ENCODE measurements at places on chromosomes 16 and 17.
A peak's percentile ranks its signal among the peaks of the same experiment; 100 is the strongest.

DNA sequence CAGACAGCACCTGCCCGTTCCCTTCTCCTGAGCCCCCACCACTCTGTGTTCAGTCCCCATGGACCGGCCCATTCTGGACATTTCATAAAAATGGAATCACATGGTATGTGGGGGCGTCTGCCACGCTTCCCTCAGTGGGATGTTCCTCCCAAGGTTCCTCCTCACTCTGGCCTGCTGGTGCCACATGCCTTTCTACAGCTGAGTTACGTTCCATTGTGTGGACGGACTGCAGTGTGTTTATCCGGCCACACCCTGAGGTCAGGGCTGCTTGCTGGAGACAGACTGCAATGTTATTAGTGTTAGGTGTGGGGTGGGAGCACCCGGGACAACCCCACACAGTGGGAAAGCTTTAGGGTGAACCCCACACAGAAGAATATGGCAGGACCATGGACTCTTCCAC, 5.9 kb upstream of the AATK start:
- DNase-seq: no peak

- no peak for DNase-seq
Measured at GRCh38 chr17:65984299-65984698, 207.6 kb downstream of the CEP112 start.

DNA sequence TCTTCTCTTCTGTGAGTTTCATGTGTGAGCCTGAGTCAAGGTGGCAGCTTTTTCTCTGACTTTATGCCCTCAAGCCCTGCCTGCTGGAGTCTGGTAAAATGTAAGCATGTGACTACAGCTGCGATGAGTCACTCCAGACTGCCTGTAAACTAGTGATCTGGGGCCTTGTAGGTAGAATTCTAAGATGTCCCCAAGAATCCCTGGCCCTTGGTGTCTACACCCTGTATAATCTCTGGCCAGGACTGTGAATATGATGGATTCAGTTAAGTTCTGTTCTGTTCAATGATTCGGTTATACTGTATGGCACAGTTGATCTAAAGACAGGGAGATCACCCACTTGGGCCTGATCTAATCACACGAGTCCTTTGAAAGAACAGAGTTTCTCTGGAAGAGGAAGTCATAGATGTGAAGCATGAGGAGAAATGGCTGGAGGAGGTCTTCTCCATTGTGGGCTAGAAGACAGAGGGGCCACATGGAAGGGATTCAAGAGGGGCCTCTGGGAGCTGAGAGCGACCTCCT, 29.8 kb downstream of the PRSS54 start:
- no peak for DNase-seq

DNA sequence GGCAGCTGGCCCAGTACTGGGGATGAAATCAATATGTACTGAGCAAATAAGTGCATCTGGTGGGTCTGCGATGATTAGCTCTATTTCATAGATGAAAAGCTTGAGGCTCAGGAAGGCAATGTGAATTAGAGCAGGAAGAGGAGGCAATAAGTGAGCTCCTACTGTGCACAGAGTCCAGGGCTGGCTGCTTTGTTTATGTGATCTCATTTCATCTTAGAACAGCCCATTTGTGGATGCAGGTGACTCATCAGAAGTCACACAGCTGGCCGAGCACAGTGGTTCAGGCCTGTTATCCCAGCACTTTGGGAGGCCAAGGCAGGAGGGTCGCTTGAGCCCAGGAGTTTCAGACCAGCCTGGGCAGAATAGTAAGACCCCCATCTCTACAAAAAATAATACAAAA, 7.1 kb downstream of the TMEM114 start:
- no peak for DNase-seq

DNA sequence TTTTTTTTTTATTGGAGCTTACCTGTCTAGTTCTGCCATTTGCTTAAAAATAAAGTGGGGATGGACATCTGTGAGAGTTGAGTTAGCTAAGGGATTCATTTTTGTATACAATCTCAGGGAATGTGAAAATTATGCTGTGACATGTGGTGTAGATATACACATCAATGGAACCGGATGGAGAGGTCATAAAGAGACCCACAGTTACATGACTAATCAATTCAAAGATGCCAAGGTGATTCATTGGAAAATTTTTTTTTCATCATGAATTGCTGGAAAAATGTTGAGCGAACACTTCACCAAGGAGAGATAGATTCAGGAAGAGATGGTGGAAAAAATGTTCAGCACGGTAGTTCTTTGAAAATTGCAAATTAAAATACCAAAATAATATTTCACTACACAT, 605.4 kb upstream of the KIF2B start:
- no peak for DNase-seq

DNA sequence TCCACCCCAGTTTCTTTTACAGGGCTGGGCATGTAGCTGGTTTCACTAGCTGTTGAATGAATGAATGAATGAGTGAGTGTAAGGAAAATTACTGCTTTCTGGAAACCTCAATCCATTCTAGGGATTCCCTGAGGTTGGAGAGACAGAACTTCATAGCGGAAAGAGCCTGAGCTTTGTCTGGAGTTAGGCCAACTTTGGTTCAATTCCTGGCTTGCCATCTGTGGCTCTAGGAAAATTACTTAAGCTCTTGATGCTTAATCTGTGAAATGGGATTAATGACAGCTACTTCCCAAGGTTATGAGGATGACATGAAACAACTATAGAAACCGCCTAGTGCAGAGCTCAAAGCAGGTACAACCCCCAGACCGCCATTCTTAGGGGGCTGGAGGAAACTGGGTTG, 76.3 kb upstream of the AXIN2 start:
- no peak for DNase-seq

GRCh38 chr17:42337442-42337841, 49.1 kb downstream of the STAT5A start:
- DNase-seq: peak; percentile 37

GRCh38 chr16:75106351-75107274, 10.0 kb downstream of the LDHD start:
- no peak for DNase-seq

DNA sequence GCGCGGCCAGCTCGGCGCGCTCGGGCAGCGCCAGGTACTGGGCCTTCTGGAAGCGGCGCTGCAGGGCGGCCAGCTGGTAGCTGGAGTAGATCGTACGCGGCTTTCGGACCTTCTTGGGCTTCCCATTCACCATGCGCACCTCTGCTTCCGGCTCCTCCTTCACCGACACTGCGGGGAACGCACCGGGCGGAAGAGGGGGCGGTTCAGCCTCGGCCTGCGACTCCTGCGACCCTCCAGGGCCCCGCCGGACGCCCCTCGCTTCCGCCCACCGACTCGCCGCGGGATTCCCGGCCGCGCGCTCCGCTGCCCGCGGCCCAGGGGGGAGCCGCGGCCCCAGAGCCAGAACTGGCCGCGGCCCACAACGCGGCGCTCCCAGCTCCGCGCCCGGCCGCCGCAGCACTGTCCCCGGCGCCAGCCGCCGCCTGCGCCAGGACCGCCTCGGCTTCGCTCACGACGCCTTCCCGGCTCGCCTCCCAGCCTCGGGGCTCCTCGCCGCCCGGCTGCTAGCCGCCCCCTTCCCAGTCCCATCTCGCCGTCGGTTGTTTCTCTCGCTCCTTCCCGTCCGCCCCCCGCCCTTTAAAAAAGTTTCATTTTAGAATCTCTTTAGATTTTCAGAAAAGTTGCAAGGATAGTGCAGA, 1.5 kb downstream of the DLX3 start:
- DNase-seq: no peak

DNA sequence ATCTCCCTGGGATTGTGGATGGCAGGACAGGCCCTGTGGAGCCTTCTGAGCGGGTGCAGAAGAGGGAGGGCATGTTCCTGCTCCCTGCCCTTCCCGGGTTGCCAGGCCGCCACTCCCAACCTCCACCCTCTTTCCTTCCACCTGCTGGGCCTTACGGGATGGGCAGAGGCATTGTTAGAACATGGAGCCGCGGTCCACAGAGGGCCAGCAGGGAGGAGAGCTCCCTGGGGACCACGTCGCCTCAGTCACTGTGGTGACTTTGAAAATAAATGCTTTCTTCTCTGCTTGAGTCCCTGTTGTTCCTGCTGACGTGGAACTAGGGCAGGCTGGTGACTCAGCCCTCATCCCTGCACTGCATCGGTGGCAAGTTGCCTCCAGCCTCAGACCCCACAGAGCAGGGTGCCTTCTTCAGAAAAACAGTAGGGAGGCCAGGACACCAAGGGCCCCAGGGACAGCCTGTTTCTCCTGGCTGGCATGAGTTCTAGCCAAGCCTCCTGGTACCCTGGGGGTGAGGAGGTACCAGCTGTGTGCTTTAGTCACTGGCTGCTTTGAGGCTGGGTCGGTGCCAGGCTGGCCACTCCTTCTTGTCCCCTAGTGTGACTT, 224.9 kb downstream of the SEC14L1 start:
- no peak for DNase-seq

DNA sequence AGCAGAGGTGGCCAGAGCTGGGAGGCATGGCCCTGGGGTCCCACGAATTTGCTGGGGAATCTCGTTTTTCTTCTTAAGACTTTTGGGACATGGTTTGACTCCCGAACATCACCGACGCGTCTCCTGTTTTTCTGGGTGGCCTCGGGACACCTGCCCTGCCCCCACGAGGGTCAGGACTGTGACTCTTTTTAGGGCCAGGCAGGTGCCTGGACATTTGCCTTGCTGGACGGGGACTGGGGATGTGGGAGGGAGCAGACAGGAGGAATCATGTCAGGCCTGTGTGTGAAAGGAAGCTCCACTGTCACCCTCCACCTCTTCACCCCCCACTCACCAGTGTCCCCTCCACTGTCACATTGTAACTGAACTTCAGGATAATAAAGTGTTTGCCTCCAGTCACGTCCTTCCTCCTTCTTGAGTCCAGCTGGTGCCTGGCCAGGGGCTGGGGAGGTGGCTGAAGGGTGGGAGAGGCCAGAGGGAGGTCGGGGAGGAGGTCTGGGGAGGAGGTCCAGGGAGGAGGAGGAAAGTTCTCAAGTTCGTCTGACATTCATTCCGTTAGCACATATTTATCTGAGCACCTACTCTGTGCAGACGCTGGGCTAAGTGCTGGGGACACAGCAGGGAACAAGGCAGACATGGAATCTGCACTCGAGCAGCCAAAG, 2.3 kb downstream of the CSF3 start:
- DNase-seq: no peak

GRCh38 chr16:17377360-17378324, 93.1 kb downstream of the XYLT1 start:
- no peak for DNase-seq

DNA sequence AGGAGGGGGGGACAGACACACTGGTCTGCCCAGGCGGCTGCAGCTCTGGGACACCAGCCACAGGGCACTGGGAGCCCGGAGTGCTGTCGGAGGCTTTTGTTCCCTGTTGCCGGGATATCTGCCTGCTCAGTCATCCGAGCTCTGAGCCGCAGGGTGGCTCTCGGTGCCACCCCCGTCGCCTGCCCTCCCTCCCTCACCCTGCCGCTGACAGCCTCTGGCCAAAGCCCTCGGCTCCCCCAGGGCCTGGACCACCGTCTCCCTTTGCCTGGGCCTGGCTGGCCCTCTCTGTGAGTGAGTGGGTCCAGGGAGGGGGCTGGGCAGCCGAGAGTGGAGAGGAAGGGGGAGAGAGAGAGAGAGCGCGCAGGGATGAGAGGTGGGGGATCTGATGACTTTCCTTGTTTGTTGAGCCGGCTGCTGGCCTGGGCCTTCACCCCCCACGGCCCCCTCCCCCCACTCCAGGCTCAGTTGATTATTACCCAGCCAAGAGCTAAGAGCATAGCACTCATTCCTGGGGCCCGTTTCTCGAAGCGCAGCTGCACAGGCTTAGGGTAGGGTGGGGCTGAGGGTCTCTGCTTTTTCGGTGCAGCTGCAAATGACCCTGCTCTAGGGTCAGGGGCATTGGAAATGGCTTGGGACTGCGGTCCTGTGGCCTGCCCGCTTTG, 2.7 kb downstream of the FOXJ1 start:
- no peak for DNase-seq

GRCh38 chr17:82639628-82640027, 8.6 kb downstream of the WDR45B start:
- DNase-seq: no peak

DNA sequence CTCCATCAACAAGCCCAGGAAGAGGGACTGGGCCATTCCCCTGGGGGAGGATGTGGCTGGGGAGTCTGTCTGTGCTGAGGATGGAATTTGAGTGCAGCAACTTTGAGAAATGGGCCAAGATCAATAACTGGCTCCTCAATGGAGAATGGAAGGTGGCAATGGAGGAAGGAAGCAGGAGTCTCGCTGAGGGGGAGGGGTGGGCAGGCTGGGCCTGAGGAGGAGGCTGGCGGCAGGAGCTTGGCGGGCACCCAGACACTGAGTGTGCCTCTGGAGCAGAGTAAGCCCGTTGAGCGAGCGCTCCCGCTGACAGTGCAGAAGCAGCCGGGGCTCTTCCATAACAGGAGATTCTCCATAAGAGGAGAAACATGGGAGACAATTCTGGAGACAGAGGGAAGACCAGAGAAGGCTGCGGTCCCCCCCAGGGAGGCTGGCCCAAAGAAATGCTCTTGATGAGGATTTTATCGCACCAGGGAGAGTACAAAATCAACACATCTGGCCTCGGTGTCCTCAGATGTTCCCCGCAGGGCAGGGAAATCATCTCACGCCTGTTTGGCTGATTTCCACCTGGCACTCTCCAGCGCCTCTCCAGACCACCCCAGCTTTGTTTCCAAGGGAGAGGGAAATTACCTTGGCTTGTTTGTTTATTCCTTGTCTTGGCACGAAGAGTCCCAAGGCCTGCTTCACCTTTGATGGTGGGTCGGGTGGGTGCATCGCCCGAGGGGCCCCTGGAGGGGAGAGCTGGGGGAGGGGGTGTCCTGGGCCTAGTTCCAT, 2.8 kb upstream of the MMP15 start:
- DNase-seq: no peak

- DNase-seq: no peak
Measured at GRCh38 chr17:48645639-48646182, 19.6 kb upstream of the HOXB9 start.

DNA sequence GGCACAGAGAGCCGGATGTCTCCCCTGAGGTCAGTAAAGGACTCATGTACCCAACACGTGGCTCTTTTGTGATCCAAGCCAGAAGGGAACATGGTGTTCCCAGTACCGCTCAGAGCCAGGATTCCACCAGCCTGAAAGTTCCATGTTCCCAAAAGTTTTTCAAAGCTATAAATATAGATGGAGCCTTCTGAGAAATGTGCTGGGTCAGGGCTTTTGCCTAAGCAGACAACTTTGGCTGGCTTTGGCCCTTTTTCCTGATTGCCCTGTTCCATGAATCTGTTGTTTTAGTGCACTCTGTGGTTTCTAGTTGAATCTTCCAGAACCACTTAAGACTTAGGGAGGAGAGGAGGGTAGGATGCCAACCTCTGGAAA, 128.5 kb upstream of the HS3ST2 start:
- no peak for DNase-seq

DNA sequence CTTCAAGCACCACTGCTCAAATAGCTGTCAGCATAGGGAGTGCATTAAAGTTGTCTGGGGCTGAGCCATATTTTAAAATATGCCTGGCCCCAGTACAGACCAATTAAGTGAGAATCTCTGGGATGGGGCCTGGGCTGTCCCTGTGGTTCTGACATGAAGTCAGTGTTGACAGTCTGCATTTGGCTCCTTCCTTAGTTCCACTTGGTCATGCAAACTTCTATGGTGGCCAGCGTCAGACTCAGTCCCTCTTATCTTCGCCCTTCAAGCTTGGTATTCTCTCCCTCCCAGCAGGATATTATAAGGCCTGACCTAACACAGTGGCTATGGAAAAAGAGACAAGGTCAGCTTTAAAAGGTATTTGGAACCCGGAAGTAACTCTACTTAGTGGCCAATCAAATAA, 177.2 kb downstream of the PMP22 start:
- DNase-seq: no peak

GRCh38 chr17:34579979-34580684, 750 bp downstream of the TMEM132E start:
- DNase-seq: no peak

- DNase-seq: no peak
Measured at GRCh38 chr17:63116228-63116627, 150.2 kb downstream of the TANC2 start.

Measured in stimulated activated CD8-positive, alpha-beta memory T cell treated with anti-CD3 and anti-CD28 coated beads, Interleukin-15, amount 100 ng/mL, for 4 hours (primary cell).